ENCODE measurements at places on chromosomes 13 and 19.
A peak's percentile ranks its signal among the peaks of the same experiment; 100 is the strongest.

DNA sequence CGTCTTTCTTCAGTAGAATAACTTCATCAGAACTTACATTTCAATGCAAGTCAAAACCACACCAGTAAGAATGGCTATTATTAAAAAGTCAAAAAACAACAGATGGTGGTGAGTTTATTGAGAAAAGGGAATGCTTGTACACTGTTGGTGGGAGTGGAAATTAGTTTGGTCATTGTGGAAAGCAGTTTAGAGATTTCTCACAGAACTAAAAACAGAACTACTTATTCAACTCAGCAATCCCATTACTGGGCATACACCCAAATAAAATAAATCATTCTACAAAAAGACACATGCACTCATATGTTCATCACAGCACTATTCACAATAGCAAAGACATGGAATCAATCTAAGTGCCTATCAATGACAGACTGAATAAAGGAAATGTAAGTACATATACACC, 231.2 kb downstream of the NHLRC3 start:
- no peak for DNase-seq

GRCh38 chr19:39696387-39696786, 7.9 kb upstream of the LGALS14 start:
- no peak for DNase-seq

GRCh38 chr13:85420136-85420535, 379.1 kb downstream of the SLITRK6 start:
- no peak for DNase-seq

GRCh38 chr19:3821156-3821555, 35.0 kb upstream of the MATK start:
- DNase-seq, result no peak

- no peak for DNase-seq
These were observed 15.1 kb upstream of the EPHX3 start for GRCh38 chr19:15247107-15248014.

- no peak for DNase-seq
These were observed 319.0 kb downstream of the KCNRG start for GRCh38 chr13:50334115-50334778.

DNA sequence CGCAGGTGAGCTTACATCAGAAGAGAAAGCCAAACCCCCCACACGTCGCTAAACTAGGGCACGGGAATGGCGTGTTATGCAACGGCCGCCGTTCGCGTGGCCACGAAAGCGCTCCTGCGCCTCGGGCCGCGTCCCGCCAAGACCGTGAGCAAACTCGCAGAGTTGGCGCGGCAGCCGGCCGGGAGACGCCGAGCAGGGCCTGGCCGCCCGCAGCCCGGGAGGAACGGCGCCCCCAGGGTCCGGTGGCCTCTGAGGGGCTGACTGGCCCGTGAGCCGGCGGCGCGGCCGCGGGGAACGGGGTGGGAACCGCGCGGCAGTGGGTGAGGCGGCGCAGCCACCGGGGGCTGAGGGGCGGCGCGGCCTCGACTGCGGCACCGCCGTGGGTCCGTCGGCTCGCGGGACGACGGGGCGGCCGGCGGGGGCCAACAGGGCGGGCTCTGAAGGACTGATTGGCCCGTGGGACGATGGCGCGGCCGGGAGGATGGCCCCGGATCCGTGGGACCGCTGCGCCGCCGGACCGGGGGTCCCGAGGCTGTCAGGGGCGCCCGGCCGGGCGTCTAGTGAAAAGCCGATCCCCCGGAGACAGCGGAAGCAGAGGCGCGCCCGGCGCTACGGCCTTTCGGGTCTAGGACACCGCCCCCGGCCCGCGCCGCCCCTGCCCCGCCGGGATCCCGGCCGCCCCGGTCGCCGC, 903 bp downstream of the LATS2 start:
- peak; percentile 9 for DNase-seq

DNA sequence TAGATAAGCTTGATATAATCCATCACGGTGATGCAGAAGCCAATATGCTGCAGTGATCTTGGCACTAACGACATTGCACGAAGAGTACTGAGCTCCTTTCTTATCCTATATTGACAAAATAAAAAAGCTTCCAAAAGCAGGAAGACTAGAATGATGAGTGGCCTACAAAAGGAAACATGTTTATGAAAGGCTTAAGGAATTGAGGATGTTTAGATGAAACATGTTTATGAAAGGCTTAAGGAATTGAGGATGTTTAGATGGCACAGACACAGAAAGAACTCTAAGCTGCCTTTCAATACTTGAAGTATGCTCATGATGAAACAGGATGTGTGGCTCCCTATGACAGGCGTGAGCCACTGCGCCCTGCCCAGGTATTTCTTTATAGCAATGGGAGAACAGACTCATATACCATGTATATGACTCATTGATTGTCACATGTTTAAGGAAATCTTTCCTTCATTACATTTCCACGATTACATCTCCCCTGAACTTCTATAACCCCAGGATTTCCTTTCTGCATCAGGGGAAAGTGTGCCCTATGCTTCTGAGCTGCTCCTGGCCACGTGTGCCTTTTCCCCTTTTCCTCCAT, 690.8 kb upstream of the ARGLU1 start:
- DNase-seq, result no peak

- DNase-seq, result no peak
These were observed 1.1 kb upstream of the SSBP4 start for GRCh38 chr19:18418029-18418482.

DNA sequence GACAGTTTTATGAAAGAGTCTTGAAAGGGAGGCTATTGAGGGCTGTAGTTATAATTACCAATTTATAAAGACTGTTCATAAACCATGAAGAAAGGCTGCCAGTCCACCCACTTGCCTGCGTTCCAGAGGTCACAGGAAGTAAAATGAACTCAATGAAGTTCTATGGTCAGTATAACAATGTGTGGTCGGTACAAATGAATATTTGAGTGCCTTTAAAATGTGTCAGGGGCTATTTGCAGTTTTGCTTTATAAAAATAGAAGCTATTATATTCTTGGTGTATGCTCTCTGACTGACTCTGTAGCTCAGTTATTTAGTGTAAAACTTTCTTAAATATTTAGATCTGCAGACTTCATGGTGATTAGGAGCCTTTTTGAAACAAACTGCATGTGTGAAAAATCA, 47.0 kb downstream of the ESD start:
- no peak for DNase-seq

DNA sequence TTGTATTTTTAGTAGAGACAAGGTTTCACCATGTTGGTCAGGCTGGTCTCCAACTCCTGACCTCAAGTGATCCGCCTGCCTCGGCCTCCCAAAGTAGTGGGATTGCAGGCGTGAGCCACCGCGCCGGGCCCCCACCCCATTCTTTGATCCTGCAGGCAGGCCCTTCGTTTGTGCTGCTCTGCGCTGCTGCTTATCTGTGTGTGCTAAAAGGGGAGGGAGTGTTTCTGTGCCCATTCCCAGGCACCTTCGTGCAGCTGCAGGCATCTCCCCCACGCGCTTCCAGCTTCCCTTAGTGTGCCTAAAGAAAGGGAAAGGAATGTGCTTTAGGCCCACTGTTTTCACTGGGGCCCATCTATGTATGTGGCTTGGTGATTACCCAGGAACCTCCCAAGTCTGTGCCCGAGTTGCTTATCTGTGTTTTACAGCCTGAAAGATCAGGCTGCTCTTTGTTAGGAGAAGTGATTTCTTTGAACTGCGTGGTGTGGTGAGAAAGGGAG, 27.2 kb downstream of the EPN1 start:
- DNase-seq, result no peak

GRCh38 chr13:107217251-107217650, 649.3 kb upstream of the ARGLU1 start:
- no peak for DNase-seq

DNA sequence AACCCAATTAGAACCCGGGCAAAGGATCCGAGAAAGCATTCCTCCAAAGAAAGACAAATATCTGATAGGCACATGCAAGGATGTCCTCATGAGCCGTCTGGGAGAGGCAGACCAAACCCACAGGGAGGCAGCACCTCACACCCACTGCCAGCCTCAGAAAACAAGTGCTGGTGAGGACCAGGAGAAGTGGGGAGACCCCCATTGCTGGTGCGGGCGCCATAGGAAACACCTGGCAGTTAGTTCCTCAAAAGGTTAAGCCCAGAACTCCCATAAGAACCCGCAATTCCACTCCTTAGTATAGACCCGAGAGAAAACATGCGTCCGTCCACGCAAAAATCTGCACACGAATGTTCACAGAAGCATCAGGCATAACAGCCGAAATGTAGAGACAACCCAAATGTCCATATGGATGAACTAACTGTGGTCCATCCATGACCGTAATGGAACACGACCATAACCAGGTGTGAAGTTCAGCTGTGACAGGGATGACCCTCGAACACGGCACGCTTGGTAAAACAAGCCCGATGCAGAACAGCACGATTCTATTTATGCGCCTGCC, 7.9 kb downstream of the ZNF787 start:
- no peak for DNase-seq

DNA sequence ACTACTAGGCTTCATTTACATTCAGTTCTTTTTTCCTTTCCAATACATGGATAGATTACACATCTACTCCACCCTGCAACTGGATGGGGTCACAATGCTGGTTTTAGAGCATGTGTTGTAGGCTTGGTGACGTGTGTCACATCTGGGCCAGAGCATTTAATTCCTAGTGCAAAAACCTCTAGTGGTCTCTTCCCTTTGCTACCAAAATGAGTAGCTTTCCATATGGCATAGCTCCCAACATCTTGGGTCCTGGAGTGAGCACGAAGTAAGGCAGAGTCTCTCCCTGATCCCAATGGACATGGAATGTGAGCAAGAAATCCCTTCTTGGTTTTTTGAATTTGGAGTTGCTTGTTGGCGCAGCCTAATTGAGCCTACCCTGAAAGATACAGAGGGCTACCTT, 51.7 kb downstream of the TNFSF11 start:
- no peak for DNase-seq

DNA sequence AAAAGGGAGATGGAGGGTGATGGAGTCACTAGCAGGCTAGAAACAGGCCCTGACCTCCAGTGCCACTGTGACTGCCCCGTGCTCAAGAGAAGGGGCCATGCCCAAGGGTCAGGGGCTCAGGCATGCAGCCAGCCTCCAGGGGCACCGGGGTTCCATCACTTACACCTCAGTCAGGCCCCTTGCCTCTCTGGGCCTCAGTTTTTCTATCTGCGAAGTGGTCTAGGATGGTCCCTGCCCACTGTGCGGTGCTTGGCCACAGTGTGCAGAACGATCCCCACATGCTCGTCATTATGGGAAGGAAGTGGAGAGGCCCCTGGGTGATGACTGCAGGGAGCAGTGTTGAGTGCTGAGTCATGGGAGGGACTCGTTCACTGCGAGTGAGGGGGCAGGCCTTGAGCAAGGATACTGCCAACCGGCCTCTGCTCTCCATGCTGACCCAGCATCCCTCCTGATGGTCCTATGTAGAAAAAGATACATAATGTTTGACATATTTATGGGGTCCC, 23.1 kb downstream of the TMED1 start:
- peak; percentile 63 for DNase-seq

DNA sequence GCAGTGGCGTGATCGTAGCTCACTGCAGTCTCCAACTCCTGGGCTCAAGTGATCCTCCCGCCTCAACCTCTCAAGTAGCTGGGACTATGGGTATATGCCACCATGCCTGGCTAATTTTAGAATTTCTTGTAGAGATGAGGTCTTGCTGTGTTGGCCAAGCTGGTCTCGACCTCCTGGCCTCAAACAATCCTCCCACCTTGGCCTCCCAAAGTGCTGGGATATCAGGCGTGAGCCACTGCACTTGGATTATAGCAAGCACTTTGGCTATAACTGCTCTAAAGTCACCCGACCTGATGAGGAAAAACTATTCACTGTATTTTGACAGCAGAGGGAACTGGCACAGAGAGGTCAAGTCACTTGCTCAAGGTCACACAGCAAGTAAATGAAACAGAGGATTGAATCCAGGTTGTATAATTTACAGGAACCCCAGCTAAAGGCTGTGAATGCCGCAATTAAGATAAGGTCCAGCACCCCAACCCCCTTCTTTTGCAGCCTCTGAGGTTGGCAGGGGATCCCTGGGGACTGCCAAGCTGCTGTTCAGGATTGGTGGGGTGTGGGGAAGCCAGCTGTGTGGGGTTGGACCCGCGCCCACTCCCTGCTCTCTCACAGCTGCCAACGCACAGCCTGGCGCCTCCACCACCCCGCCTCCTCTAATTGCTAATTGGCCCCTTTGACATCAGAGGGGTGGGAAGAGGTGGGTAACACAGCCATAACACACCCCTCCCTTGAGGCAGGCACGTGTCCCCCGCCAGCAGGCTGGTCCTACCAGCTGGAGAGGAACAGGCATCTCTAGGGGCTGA, 6.0 kb downstream of the TMIGD2 start:
- no peak for DNase-seq

GRCh38 chr13:27338207-27338606, 67.6 kb downstream of the RASL11A start:
- DNase-seq, result no peak

- no peak for DNase-seq
These were observed 852 bp downstream of the KLK1 start for GRCh38 chr19:50822661-50823208.

DNA sequence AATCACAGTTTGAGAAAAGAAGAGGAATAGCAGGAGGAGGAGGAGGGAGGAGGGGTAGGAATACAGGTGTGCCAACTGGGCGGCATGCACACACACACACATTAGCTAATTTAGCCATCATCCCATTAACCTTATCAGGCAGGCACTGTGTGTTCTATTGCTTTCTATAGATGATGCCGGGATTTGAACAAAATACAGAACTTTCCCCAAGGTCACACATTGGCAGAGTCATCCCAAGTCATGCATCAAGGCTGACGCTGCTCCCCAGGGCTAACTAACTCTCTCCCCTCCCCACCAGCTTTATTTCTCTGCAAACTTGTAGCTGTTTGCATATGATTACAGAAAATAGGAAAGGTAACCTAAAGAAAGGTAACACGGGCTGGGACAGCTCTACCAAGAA, 83.0 kb downstream of the NUFIP1 start:
- no peak for DNase-seq

DNA sequence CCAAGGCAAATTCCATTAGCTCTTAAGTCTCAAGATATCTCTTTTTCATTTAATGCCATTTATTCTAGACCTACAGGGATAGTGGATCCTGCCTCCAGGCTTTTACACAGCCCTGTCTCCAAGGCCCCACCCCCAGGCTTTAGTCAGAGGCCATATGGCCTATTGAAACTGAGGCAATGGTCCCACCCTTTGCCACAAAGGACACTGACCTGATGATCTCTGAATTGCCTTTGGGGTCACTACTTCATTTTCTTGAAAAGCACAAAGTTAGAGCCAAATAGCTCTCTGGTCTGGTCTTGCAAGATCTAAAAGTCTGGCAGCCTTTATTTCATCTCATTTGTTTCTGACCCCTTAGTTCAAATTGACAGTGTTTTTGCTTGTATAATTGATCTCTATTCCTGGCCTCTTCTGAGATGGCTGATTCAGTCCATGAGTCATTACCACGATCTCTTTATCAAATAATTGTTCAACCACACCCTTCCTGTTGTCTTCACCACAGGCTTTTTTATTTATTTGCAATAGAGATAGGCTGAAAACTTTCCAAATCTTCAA, 209.8 kb downstream of the FGF14 start:
- no peak for DNase-seq

GRCh38 chr19:16197188-16197621, 506 bp upstream of the AP1M1 start:
- DNase-seq, result no peak

DNA sequence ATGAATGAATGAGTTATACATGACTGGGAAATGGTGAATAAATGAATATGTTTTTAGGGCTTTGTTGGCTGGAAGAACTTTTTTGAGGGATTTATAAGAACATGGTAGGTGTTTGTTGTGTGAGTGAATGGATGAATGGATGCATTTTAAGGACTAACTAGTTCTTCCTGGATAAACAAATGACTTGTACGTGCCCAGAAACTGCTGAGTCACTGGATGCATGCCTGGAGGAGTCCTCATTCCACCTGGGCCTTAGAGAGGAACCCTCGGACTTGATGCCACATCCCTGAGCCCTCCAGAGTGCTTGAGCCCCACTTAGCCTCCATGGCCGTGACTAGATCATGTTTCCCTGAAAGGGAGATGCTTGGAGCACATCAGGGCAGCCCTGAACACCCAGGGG, 153.4 kb downstream of the DPF1 start:
- no peak for DNase-seq

Measured in CD4-positive, alpha-beta T cell treated with Interleukin-1 beta for 1 hour (primary cell).